ENCODE measurements at places on chromosomes 5 and 9.
A peak's percentile ranks its signal among the peaks of the same experiment; 100 is the strongest.

- peak; percentile 56 for DNase-seq
These were observed 777 bp downstream of the ENDOG start for GRCh38 chr9:128818839-128819715.

GRCh38 chr9:36592801-36593583 lies 20.3 kb downstream of the MELK start:
- no peak for DNase-seq

GRCh38 chr5:150710165-150710564 lies 9.3 kb upstream of the RBM22 start:
- DNase-seq = peak; percentile 16

- DNase-seq = no peak
These were observed 48.9 kb downstream of the YIPF5 start for GRCh38 chr5:144121577-144121976.

DNA sequence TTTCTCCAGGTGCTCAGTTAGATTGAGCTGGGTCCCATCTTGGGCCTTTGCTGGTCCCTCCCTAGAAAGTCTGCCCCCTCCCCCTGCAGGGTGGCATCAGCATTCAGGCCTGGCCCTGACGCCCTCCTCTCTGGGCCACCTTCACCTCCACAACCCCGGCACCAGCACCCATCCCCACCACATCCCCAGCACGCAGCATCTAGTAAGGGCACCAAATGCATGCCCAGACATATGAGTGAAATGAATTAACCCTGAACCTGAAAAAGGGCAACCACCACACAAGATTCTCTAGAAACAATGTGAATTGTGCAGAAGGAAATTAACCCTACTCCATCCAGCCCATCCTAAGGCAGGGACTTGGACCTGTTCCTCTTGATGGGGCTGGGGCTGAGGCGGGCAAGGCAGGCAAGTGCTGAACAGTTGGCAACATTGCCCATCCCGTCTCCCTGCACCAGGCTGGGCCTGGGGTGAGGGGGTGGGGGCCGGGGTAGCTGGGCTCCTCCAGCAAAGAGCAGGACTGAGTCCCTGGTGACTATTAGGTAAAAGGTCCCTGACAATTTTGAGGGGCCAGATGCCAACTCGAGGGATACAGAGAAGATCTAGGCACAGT lies 125.9 kb downstream of the KCNIP1 start:
- DNase-seq = no peak

GRCh38 chr9:92887880-92888338 lies 10.1 kb upstream of the ZNF484 start:
- DNase-seq = no peak

DNA sequence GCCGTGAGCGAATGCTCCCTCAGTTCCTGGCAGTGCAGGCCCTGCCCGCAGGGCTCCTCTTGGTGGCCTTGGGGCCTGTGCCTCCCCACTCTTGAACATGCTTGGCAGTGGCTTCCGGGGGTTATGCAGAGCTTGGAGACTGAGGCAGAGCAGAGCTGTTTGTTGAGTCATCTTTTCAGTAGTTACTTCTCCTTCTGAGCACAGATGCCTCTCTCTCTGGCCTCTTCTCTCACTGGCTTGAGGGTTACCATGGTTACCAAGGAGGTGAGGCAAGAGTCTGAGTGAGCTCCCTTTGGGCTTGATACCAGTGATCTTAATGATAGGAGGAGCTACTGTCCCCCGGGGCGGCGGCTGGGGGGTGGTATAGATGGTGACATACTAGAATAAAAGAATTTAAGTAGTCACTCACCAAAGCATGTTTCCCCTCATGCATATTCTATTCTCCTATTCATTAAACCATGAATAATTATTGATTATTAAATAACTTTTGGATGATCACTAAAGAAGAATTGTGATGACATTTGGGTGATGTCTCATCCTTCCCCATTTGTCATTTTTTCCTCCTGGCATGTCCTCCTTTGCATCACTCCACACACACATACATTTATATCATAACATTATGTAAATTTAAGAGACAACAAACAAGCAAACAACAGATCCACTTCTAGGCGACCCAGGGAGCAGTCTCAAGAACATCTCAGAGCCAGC lies 111.1 kb downstream of the ARHGAP26 start:
- DNase-seq = peak; percentile 58

DNA sequence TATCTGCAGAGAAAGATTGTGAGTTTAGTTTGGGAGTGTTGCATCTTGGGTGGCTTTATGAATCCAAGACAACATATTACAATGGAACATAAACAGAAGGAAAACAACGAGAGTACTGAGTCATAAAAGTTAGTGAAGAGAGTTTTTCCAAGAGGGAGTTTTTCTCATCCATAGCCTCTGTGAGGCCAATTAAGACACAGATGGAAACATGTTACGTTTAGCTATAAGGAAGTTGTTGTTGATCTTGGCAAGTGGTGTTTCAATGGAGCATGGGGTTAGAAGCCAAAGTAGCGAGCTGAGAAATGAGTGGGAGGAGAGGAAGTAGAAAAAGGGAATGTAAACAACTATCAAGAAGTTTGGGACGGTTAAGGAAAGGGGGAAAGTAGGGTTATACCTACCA lies 53.3 kb upstream of the SPATA31D4 start:
- no peak for DNase-seq

GRCh38 chr5:43019291-43019613 lies 20.9 kb downstream of the ANXA2R start:
- no peak for DNase-seq

- peak; percentile 32 for DNase-seq
These were observed 33.5 kb downstream of the CSNK1G3 start for GRCh38 chr5:123545506-123545905.

DNA sequence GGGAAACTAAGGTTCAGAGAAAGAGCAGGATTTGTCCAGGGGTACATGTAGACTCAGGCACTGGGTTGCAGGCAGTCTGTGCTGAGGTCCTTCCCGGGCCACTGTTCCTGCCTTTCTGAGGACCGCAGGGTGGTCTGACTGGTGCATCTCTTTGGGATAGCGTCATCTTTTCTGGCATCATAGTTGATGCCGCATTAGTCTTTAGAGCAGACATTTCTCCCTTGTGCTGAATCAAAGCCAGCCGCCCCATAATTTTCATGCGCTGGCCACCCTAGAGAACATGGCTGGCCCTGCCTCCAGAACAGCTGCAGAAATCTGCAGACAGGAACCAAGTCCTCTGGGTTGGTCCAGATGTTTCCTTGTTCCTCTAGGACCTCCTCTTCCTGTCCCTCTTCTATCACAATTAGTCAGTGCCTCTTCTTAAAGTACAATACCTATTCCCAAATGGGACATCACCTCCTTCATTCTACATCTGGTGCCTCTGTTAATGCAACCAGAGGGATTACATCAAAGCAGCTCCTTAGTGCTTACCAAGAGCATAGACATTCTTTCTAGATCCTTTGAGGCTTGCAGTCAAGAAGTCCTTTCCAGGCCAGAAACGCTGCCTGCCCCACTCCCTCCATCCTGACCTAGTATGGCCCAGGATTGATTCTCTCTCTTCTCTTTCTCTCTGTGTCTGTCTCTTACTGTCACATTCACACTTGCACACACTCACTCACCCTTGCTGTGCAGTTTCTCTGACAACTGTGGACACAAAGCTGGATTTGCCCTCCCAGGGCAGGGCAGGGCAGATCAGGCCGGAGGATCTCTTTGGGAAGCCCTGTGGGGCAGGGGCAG lies 42.0 kb upstream of the ORM1 start:
- DNase-seq = no peak

GRCh38 chr5:148805326-148806290 lies 20.8 kb upstream of the ADRB2 start:
- DNase-seq = peak; percentile 9

DNA sequence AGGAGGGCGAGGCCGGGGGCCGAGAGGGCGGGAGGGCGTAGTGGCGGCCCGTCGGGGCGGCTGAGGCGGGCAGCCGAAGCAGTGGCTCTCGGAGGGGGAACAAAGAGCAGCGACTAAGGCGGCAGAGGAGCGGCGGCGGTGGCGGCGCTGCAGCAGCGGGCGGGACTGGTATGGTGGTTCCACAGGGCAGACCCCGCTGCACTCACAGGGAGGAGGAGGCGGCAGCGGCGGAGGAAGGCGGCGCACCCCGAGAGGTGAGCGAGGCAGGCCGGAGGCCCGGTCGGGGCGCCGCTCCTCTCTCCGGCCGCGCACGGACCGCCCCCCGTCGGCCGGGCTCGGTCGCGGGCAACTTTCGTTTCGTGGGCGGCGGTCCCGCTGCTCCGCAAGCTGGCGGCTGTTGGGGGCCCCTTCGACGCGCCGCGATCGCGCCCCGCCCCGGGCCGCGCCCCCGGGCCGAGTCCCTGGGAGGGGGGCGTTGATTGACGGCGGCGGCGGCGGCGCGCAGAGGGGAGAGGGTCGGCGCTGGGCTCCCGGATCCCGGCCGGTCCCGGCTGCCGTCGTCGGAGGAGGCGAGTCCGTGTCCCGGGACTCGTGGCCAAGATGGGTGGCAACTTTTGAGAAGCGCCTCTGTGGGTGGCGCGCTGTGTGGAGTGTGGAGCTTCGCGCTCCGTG lies 467 bp downstream of the CNOT6 start:
- DNase-seq = peak; percentile 58

DNA sequence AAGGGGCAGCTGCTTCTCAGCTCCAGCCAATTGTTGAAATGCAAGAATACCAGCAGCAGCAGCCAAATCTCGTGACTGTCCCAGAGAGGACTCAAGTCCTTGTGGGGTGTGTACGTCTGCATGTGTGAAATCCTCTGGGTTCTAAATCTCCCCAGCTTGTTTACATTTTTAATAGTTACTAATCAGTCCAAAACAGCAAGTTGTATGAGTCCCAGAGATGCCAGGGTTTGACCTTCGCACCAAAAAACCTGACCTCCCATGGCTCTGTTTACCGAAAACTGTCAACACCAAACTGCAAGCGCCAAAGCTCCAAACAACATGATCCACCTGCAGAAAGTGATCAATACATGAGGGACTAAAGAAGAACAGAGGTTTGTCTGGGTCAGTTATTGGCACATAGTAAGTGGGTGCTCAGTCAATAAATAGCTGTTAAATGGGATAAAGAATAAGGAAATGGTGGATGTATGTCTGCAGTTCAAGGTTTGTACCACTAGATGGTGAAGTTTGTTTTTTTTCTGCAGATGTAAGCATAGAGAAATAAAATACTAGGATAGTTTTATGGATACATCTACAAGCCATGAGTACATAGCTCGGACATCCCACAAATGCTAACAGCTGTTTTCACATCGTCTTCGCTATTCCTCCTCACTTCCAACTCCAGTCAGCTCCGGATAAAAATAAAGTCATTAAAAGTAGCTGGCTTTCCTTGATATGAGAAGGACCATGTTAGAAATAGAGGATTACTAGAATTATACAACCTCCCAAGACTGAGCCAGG lies 85.3 kb upstream of the ADRB2 start:
- DNase-seq = peak; percentile 69

- DNase-seq = peak; percentile 89
These were observed 203.9 kb downstream of the FRMD3 start for GRCh38 chr9:83334320-83334719.

DNA sequence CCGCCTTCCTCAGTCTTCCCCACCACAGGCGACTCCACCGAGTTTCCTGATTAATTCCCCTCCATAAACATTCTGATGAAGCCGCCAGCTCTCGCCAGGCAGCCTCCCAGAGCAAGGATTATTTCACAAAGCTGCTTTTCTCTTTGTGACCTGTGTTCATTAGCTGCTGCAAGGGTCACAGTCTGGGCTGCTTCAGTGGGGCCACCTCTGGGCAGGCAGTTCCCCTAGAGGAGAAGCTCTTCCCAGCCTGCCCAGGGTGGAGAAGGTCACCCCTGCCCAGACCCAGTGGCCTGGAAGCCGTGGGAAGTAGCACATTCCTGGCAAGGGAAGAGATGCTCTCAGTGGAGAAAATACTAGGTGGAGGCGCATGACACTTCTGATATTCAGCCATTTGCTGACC lies 58.4 kb upstream of the RAPGEF1 start:
- no peak for DNase-seq

DNA sequence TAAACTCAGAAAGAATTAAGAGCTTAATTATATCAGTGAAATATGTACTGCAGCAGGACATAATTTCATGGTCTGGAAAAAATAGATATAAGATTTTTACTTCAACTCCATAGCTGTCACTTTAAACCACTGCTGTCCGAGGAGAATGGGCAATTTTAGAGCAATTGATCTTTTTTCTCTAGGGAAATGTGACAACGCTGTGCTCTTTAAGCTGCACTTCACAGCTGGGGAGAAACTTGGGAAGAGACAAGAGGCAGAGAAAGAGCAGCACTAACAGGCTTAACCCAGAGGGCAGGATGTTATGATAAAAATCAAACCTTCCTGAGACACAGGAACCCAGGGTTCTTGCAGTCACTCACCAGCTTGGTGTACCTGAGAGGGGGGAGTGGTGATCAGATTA lies 92.0 kb downstream of the SPOCK1 start:
- no peak for DNase-seq

DNA sequence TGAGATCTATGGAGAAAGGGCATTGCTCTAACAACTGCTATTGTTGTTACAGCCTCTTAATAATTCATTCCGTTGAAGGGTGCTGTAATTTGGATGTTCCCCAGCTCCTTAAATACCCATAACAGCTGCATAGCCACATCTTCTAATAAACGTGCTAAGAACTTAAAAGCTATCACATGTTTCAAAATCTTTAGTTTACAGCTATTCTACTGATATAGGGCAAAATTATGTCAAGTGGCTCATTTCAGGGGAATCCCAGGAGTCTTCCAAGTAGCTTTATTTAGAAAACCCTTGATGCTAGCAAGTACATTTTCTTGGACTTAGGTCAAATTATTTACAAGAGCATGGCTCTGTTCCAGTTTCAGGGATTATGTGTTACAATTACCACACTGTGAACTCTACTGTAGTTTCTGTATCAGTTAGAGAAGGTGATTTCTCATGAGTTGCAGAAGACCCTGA lies 990.4 kb upstream of the ACO1 start:
- no peak for DNase-seq

DNA sequence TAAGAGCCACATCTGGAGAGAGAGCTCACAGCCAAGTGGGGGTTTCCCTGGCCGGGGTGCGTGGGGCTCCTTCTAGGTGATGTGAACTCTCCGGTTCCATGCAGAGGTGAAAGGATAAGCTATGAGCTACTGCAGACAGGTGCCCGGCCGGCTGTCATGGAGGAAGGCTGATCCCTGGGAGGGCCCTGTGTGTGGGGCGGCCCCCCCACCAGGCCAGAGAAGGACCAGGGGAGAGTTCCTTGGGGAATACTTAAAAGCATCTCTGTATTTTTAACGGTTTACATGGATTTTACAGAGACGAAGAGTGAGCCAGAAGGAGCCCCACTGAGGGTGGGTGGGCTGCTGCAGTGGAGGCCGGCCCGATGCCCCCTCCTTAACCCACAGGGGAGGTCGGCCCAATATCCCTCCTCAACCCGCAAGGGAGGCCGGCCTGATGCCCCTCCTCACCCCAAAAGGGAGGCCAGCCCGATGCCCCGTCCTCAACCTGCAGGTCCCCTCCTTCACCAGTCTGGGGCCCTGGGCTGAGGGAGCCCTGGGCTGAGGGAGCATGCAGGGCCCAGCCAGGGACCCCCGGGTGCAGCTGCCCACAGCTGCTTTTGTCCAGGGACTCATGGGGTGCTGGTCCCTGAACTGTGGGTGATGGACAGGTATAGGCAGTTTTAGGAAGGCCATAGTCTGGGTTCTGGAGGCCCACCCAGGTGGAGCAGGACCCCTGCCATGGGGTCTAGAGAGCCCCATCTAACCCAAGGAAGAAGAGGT lies 31.9 kb downstream of the MRPL36 start:
- DNase-seq = no peak

Measured in OCI-M1 (cell line).